Right lobe of liver (tissue), 6 donors: ENCODE measurements at places on chromosomes 6 and 20. TPM values are rescaled to one million over a fixed set of nuclear protein-coding genes. Genes with fewer than 3 reads are reported as not detected.

The RGS17 gene
- not detected for total RNA-seq

The SIRPD gene
- not detected for total RNA-seq

The LY86 gene
- total RNA-seq: 1.6 TPM

The PROKR2 gene
- not detected for total RNA-seq

The ARMH2 gene
- not detected for total RNA-seq

The FAM217A gene
- not detected for total RNA-seq

The GHRH gene
- not detected for total RNA-seq

The TRIM31 gene
- 0.40 TPM for total RNA-seq

The FILIP1 gene
- total RNA-seq: 1.8 TPM

The EPB41L1 gene
- 3.1 TPM for total RNA-seq

DNA sequence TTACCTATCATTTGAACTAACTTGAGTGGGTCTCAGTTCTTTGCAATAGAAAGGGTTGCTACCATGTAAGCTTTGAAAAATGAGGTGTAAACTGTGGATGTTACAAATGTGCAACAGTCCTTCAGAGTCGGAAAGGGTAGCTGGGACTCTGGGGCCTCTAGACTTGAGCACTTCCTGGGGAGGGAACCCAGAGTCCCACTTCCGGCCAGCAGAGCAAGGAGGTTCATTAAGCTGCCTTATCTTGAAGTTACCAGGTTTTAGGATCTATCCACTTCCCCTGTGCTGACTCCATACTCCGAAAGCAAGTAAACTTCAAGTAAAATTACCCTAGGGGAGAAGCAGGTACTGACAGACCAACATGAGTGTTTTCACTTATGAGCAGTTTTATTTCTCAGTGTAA is 9.4 kb downstream of the TRIM10 start:
- no peaks in the 10 kb centered on the region for H3K4me1 ChIP-seq
- H3K36me3 ChIP-seq: no peaks in the 10 kb centered on the region
- H3K4me3 ChIP-seq: no peak overlapping the region

DNA sequence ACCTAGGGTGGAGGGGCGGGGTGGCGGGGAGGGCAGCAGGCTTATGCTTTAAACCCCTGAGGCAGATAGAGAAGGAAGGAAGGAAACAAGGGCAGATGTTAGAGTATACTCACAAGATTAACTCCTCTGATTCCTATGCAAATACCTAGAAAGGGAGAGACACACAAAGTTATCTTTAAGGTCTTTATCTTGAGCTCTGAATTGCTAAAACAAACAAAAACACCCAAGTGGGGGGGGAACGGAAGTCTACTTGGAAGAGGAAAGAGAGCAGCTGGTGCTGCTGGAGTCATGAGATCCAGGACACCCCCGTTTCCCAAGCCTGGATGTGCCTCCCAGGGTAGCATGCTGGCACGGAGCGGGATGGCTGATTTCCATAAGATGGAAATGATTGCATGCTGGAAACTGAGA is 43.4 kb downstream of the PLAGL1 start:
- no peaks in the 10 kb centered on the region for H3K27me3 ChIP-seq
- no peak overlapping the region for H3K27ac ChIP-seq
- no peak overlapping the region for H3K4me3 ChIP-seq
- no peaks in the 10 kb centered on the region for H3K4me1 ChIP-seq
- H3K36me3 ChIP-seq: no peaks in the 10 kb centered on the region

- H3K36me3 ChIP-seq: peaks cover 5% of the 10 kb centered on the region
- peaks cover 13% of the 10 kb centered on the region for H3K4me1 ChIP-seq
- no peak overlapping the region for H3K4me3 ChIP-seq
- no peak overlapping the region for H3K27ac ChIP-seq
These were observed 41.5 kb downstream of the SH3BGRL2 start for GRCh38 chr6:79672631-79673111.

DNA sequence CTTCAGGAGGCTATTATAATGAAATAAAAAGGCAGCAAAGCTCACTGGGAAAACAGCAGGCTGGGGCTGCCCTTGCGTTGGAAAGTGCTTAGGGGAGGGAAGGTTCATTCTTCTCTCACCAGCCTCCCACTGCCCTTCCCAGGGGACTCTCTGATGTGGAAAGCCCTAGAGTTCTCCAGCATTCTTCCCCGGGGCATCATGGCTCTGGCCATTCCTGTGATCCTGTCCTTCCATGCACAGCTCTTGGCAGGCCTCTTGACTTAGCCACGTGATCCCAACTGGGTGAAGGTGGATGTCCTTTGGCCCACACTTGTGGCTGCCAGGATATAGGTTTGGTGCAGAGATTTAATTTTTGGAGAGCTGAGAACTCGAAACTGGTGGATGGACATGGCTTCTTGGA is 58.0 kb upstream of the ZNF831 start:
- H3K36me3 ChIP-seq: no peaks in the 10 kb centered on the region
- no peak for DNase-seq
- no peak overlapping the region for H3K27ac ChIP-seq
- no peaks in the 10 kb centered on the region for H3K4me1 ChIP-seq
- peaks cover 8% of the 10 kb centered on the region for H3K27me3 ChIP-seq
- H3K4me3 ChIP-seq: no peak overlapping the region

GRCh38 chr20:58160451-58161061 is 67.9 kb downstream of the ANKRD60 start:
- H3K36me3 ChIP-seq: no peaks in the 10 kb centered on the region
- DNase-seq: no peak
- H3K4me1 ChIP-seq: no peaks in the 10 kb centered on the region

DNA sequence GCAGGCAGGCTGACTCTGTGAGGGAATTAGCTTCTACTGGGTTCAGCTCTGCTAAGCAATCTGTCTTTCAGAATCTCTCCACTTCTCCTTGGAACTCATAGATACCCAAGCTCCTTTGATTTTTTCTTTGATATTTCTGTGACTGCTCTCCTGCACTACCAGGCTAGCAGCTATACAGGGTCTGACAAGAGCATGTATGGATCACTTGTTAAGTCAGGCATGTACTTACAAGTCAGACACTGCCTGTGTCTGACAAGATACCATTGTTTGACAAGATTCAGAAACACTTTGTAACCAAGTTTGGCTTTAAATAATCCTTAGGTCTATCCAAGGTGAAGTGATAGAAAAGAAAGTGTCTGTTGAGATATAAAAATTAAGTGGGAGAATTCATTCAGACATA is 79.5 kb downstream of the SESN1 start:
- no peak overlapping the region for H3K4me3 ChIP-seq
- DNase-seq: no peak
- no peaks in the 10 kb centered on the region for H3K27me3 ChIP-seq
- no peak overlapping the region for H3K27ac ChIP-seq

DNA sequence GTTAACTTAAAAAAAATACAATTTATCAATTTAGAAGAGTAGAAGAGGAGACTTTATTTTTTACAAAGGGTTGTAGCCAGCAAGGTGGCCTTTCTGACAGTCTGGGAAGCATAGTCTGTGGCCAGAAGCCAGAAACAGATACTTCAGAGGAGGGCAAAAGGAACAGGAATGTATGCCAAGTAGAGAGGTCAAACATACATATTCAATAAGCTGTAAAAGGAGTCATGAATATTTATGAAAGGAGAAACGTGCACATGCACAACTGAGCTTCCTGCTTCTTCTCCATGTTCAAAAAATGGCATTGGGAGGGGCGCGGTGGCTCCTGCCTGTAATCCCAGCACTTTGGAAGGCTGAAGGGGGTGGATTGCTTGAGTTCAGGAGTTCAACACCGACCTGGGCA is 43.9 kb upstream of the FAM184A start:
- no peak for DNase-seq
- no peak overlapping the region for H3K4me3 ChIP-seq
- no peak overlapping the region for H3K27ac ChIP-seq
- H3K4me1 ChIP-seq: no peaks in the 10 kb centered on the region
- H3K36me3 ChIP-seq: no peaks in the 10 kb centered on the region
- H3K27me3 ChIP-seq: no peaks in the 10 kb centered on the region

GRCh38 chr20:34615477-34615876 is 57.0 kb downstream of the MAP1LC3A start:
- no peak overlapping the region for H3K4me3 ChIP-seq
- no peaks in the 10 kb centered on the region for H3K36me3 ChIP-seq
- H3K27ac ChIP-seq: no peak overlapping the region
- H3K27me3 ChIP-seq: no peaks in the 10 kb centered on the region
- DNase-seq: no peak

DNA sequence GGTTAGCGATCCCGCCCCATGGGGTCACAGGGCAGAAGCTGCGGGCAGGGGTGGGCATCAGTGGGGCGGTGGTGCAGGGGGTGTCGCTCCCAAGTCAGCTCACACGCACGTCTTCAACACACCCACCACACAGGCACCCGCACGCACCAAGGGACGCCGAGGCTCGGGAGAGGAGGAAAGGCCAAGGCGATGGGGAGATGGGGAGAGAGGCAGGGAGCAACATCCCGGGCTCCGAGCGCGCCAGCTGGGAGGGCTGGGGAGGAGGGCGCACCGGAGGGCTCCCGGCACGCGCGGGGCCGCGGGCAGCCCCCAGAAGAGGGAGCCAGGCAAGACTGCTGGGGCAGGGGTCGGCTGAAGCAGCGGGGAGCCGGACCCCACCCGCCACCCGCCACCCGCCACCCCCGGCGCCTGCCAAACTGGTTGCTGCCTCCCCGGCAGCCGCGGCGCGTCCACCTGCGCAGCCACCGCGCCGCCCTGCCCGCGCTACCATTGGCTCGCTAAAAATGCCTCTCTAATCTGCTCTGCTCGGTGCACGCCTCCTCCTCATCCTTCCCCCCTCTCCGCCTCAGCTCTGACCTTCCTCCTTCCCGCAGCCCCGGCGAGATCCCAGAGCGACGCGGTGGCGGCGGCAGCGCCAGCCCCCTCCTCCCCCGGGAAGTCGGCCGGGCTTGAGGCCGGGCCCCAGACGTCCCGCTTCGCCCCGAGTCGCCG is at the start of gene PACSIN1:
PACSIN1 (plus strand) TSS at position 546 of the 711 bp plus-strand sequence. CDS start 60,230 bp downstream, outside the sequence.
- no peaks in the 10 kb centered on the region for H3K27me3 ChIP-seq
- H3K36me3 ChIP-seq: no peaks in the 10 kb centered on the region
- no peak for DNase-seq
- no peaks in the 10 kb centered on the region for H3K4me1 ChIP-seq
- no peak within 1 kb of the TSS for H3K27ac ChIP-seq
- no peak within 1 kb of the TSS for H3K4me3 ChIP-seq

DNA sequence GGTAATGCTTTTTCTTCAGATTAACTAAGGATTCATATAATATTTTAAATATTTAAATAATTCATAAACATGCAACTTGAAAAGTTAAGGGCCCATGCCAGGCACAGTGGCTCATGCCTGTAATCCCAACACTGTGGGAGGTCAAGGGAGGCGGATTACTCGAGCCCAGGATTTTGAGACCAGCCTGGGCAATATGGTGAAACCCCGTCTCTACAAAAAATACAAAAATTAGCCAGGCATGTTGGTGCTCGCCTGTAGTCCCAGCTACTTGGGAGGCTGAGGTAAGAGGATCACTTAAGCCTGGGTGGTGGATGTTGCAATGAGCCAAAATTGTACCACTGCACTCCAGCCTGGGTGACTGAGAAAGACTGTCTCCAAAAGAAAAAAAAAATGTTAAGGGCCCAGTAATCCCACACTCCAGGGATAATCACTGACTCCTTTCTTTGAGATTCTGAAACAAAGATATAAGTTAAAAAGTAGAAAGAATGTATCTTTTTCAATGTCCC is 7.9 kb upstream of the RIN2 start:
- H3K27me3 ChIP-seq: no peaks in the 10 kb centered on the region
- H3K4me1 ChIP-seq: no peaks in the 10 kb centered on the region
- no peak for DNase-seq
- no peaks in the 10 kb centered on the region for H3K36me3 ChIP-seq
- H3K27ac ChIP-seq: no peak overlapping the region
- H3K4me3 ChIP-seq: no peak overlapping the region

GRCh38 chr6:76771059-76771634 is 692.1 kb downstream of the HTR1B start:
- H3K27me3 ChIP-seq: no peaks in the 10 kb centered on the region
- no peaks in the 10 kb centered on the region for H3K4me1 ChIP-seq
- H3K4me3 ChIP-seq: no peak overlapping the region

DNA sequence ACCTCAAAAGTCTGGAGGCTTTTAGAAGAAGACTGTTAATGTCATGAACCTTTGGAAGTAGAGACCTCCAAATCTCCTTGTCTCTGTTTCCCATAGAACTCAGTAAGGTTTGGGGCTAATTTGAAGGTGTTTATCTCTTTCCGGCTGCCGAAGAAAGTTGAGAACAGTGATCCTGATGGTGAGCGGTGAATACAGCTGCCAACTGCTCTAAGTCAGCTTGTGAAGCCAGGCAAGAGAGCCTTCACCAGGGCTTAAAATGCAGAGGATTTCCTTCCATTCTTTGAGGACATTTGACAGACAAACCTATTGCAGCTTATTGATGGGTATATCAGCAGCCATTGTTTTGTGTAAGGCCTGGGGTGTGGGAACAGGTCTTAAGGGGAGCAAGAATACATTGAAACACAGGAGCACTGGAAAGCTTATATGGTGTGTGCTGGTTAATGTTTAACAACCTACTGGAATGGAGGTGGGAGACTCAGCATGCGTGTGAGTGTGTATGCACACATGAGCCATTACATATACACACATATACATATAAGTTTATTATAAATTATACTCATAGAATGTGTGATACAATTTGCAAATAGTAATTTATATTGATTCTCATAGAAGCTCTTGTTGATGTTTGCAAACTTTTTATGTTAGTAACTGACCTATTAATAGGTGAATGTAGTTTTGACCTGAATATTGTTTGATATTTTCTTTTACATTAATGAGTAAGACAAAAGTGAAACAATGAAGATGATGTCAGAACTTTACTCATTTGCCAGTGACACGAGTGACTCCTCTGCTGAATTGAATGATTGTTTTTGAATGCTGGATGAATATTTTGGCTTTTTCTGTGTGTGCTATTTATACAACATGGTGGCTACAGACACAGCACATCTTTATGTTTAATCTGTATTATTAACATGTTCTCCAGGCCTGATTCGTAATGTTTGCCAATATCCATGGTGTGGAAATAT is 18.1 kb downstream of the PLEKHG1 start:
- H3K27me3 ChIP-seq: no peaks in the 10 kb centered on the region
- DNase-seq: no peak
- H3K27ac ChIP-seq: no peak overlapping the region
- H3K4me3 ChIP-seq: no peak overlapping the region
- H3K36me3 ChIP-seq: no peaks in the 10 kb centered on the region

DNA sequence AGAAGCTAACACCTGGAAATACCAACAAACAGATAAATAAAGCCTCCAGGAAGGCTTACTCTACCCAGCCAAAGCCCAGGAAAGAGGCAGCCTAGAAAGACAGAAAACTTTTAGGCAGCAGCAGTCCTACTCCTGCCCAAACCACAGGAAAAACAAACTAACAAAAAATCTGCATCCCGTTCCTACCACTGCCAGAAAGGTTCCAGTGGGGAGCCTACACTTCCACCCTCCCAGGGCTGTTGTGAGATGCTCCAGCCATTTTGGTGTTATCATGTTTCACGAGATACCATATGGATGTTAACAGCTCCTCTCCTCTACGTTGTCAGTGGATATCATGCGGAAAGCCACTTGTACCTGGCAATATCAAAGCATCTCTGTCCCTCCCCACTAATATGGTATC is 336.7 kb upstream of the PRND start:
- H3K4me3 ChIP-seq: no peak overlapping the region
- H3K27ac ChIP-seq: no peak overlapping the region
- H3K27me3 ChIP-seq: no peaks in the 10 kb centered on the region
- no peak for DNase-seq
- H3K4me1 ChIP-seq: no peaks in the 10 kb centered on the region
- no peaks in the 10 kb centered on the region for H3K36me3 ChIP-seq

GRCh38 chr6:5995949-5996713 is 10.6 kb downstream of the NRN1 start:
- no peaks in the 10 kb centered on the region for H3K27me3 ChIP-seq
- H3K36me3 ChIP-seq: no peaks in the 10 kb centered on the region
- no peaks in the 10 kb centered on the region for H3K4me1 ChIP-seq
- DNase-seq: peak; percentile 68
- peak overlapping the region; percentile 48 for H3K4me3 ChIP-seq
- peak overlapping the region; percentile 13 for H3K27ac ChIP-seq

- no peak overlapping the region for H3K4me3 ChIP-seq
- no peaks in the 10 kb centered on the region for H3K27me3 ChIP-seq
- DNase-seq: no peak
These were observed 21.0 kb downstream of the XRN2 start for GRCh38 chr20:21324126-21324525.
